ENCODE measurements at places on chromosomes 12 and 14.

- DNase-seq: no peak
Measured at GRCh38 chr14:65223636-65224035, 121.3 kb upstream of the MAX start.

DNA sequence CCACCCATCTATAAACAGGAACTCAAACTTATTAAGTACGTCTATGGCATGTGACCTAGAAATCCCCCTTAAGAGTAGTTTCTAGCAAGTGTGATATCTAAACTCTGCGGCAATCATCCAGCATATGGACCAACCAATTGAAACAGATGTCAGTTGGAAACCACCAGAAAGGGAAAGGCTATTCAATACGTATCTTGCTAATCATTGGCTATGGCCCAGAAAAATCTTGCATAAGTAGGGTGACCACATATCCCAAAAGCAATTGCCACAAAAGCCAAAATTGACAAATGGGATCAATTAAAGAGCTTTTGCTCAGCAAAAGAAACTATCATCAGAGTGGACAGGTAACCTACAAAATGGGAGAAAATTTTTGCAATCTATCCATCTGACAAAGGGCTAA, 24.2 kb downstream of the SYNJ2BP start:
- no peak for DNase-seq

- no peak for DNase-seq
Measured at GRCh38 chr12:31832740-31833729, 104.2 kb upstream of the AMN1 start.

- no peak for DNase-seq
Measured at GRCh38 chr14:72700338-72701236, 193.3 kb downstream of the DPF3 start.

DNA sequence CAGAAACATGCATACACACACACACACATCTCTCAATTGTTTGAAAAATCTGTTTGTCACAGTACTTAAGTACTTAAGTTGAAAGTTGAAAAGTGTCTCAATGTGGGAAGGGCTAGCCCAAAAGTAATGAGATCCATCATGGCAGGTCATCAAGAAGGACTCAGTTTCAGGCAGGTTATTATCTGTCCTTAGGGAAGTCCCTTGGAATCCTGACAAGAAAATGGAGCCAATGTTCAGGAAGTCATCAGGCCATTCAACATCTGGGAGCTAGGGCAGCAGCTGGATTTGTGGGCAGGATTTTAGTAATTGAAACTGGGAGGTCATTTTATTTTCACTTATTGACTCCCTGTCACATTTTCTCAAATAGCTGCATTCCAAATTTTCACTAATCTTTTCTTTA, 56.0 kb downstream of the MSRB3 start:
- no peak for DNase-seq

DNA sequence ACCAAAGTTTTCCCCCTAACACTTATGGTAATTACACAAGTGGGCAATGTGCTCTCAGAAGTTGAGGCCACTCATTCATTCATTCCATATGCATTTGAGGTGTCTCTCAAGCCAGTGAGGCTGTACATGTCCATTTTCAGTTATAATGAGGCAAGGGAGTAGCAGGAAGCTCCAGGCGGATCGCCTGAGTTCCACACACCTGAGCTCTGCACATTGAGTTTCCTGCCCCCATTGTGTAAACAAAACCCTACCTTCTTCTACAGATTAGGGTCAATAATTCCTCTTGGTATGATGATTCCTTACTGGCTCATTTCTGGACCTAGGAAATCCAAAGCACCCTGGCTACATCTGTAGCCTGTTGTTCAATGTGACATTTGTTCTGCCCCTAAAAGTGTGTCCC, 555.3 kb downstream of the MED13L start:
- DNase-seq: no peak

- DNase-seq: no peak
Measured at GRCh38 chr14:91817566-91818325, 49.6 kb downstream of the TC2N start.

DNA sequence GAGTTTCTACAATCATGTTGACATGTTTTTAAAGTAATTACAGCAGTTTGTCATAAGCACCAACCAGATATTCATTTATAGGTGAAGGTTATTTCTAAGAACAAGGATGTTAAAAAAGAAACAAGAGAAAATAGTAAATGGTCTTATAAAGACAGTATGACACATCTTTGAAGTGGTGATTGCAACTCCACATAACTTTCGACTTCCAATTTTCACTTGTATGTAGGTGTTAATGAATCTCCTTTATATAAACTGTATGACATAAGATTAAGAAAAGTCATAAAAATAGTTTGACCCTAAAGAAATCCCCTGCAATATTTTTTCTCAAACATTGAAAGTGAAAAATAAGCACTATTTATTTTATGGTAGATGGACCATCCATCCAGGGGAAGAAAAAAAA, 144.8 kb upstream of the PTPRQ start:
- no peak for DNase-seq

- DNase-seq: peak; percentile 37
Measured at GRCh38 chr12:6264402-6265037, 46.0 kb upstream of the PLEKHG6 start.

GRCh38 chr14:92224358-92224954, 98.5 kb upstream of the SLC24A4 start:
- no peak for DNase-seq

- no peak for DNase-seq
Measured at GRCh38 chr14:105047283-105048016, 17.8 kb downstream of the GPR132 start.

DNA sequence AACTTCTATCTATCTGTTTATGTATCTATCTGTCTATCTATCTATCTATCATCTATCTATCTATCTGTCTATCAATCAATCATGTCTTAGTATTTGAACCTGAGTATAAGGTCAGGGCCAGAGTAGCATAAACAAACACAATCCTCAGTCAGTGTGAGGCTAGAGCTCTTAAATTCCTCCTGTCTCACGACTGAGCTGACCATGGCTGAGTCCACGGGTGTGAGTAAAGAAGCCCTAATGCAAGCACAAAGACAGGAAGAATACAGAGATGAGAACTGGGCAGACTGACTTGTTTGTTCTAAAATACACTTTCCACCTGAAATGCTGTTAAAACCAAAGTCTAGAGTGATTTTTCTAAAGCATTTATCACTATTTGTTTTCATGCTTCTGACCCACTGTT, 47.2 kb upstream of the STXBP6 start:
- no peak for DNase-seq

GRCh38 chr12:546920-547845, 87.4 kb downstream of the B4GALNT3 start:
- DNase-seq: peak; percentile 97

- no peak for DNase-seq
Measured at GRCh38 chr14:104145826-104146601, 7.6 kb downstream of the KIF26A start.

- no peak for DNase-seq
Measured at GRCh38 chr12:13000616-13000924, 505 bp upstream of the HEBP1 start.

GRCh38 chr14:70257526-70257925, 68.8 kb upstream of the SLC8A3 start:
- no peak for DNase-seq

DNA sequence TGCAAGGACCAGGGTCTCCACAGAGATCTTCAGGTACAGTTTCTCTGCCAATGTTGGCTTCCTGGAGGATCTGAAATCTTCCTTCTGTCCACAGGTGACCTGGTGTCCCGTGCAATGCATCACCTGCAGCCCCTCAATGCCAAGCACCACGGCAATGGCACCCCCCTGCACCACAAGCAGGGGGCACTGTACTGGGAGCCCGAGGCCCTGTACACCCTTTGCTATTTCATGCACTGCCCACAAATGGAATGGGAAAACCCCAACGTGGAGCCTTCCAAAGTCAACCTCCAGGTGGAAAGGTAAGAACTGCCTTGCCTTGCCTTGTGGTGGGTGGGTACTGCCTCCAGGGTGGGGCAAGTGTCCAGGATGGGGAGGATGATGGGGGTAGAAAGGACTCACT, 141.8 kb upstream of the PWP1 start:
- no peak for DNase-seq

GRCh38 chr12:28535216-28535615, 345.0 kb downstream of the CCDC91 start:
- DNase-seq: no peak

DNA sequence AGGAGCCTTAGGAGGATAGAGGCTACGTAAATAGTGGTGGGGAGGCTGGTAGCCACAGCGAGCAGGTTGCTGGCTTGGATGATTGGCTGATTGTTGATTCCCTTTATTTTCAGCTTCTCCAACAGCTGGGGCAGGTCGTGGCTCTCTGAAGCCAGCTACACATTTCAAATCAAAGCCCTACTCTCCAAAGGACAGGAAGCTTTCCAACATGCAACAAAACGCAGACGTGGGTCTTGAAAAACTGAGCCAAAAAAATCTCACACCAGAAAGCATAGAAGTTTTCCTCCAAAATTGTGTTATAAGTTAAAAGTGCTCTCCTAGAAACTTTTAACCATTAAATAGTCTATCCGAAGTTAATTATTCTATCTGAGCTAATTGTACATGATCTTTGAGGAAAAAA, 37.6 kb upstream of the PRICKLE1 start:
- no peak for DNase-seq

DNA sequence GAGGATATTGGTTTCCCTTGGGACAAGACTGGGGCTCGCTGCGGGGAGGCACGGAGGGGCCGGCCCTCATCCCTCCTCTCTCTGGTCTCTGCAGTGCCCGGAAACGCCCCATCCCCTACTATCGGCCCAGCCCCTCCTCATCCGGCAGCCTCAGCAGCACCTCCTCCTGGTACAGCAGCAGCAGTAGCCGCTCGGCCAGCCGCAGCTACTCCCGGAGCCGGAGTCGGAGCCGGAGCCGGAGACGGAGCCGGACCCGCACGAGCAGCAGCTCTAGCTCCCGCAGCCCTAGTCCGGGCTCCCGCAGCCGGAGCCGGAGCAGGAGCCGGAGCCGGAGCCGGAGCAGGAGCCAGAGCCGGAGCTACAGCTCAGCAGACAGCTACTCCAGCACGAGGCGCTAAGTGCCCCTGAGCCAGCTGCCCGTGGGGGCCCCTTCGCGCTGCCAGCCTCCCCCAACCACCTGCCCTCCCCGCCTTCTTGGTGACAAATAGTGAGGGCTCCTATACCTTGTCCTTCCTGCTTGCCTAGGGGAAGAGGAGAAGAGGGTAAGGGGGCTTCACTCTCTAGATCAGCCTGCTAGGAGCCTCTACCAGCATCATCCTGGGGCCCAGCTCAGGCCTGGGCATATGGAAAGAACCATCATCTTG, 22.2 kb upstream of the HSPB8 start:
- DNase-seq: no peak

DNA sequence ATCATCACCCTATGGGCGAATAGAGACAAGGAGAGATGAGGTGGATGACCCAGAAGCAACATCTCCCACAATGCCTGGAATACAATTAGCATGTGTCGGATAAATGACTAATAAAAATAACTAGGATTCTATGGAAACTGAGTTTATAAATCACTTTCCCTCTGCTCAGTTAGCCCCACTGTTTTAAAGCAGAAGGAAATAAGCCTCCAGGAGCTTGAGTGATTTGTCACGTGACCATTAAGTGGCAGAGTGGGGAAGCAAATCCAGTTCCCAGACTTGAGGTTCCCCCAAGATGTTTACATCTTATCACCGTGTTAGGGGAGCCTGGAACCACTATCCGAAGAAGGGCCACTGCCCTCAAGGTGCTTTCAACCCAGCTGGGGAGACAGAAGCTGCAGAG, 136.5 kb upstream of the CCND2 start:
- no peak for DNase-seq

DNA sequence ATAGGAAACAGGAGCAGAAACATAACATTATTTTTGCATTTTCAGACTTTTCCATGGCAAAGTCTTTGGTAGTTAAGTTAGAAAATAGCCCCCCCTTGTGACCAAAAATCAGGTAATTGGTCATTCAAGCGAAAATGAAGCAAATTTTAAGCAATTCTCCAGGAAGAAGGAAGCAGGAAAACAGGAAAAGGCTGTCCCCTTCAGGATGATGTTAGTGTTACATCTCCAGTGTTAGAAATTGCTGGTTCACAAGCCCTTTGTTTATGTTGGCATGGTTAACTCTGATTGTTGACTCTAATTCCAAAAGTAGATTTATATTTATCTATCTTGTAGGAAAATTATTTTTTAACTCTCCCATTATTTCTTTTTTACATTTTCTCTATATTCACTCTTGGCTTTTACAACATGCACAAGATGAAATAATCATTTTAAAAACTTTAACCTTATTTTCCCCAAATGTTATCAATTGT, 18.8 kb upstream of the GAS2L3 start:
- DNase-seq: peak; percentile 80

GRCh38 chr14:81295958-81296923, 75.5 kb upstream of the GTF2A1 start:
- no peak for DNase-seq

DNA sequence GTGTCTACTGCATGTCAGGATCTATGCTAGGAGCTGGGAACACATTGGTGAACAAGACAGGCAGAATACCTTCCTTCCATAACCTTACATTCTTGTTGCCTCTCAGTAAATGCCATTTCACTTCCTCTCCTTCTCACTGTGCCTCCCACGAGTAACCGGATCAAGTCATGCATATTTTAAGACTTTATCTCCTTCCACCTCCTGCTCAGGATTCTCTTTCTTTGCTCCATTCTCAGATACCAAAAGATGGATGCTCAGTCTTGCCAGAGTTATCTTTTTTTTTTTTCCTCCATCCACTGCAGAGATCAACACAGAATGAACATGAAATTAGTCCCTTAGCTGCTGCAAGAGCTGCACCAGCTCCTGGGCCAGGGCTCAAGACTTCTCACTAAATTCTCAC, 20.0 kb upstream of the APPL2 start:
- no peak for DNase-seq

DNA sequence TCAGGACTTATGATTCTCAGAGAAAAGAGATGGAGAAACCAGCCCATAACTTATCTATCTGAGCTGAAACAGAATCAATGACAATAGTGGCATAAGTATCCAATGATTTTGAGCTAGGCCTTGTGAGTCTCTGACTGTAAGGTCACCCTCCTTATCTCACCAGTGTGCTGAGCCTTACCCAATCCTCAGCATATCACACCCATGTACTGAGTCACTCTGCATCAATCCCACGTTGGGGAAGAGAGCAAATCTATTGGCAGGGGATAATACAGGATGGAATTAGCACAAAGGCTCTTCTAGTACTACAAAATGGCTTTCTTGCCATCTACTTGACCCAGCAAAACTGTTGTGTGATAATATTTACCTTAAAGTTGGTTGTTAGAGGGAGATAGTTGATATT, 997.8 kb downstream of the NRXN3 start:
- no peak for DNase-seq
